Hippocampal formation (tissue), 2 donors: ENCODE measurements at places on chromosomes 11 and 22.

DNA sequence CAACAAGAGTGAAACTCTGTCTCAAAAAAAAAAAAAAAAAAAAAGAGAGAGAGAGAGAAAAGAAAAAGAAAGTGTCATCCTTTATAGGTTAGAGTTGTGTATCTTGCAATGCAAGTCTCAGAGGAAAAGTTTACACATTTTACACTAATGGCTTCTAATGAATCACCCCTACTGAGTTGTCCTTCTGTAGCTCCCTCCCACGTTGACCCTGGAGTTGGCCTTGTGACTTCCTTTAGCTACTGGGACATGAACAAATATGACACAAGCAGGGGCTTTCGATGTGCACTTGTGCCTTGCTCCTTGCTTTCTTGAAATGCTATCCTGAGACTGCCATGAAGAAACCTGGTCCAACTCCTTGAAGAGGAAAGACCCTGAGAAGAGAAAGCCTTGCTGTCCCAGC, 2.4 kb upstream of the SMCO4 start:
- DNase-seq, result no peak

DNA sequence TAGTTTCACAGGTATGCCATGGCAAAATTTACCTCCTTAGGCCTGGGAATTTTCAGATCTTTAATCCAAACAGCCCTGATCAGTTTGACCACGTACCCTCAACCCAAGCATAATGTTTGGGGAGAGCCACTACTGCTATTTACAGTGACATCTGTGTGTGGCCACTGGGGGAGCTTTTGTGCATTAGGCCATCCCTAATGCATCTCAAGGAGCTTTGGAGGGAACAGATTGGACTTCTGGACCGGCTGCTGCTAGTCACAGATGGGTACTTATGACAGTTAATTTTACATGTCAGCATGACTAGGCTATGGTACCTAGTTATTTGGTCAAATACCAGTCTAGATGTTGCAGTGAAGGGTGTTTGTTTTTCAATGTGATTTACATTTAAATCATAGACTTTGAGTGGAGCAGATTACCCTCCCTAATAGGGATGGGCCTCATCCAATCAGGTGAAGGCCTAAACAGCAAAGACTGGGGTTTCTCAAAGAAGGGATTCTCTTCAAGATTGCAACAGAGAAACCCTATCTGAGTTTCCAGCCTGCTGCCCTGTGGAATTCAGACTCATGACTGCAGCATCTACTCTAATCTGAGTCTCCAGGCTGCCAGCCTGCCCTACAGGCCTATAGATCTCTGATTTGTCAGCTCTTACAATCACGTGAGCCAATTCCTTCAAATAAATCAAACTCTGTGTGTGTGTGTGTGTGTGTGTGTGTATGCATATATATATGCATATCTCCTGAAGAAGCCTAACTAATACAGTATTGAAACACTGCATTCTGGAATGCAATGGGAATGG, 38.0 kb upstream of the GALNT18 start:
- no peak for DNase-seq

GRCh38 chr11:17486646-17487045, 10.0 kb upstream of the ABCC8 start:
- no peak for DNase-seq

DNA sequence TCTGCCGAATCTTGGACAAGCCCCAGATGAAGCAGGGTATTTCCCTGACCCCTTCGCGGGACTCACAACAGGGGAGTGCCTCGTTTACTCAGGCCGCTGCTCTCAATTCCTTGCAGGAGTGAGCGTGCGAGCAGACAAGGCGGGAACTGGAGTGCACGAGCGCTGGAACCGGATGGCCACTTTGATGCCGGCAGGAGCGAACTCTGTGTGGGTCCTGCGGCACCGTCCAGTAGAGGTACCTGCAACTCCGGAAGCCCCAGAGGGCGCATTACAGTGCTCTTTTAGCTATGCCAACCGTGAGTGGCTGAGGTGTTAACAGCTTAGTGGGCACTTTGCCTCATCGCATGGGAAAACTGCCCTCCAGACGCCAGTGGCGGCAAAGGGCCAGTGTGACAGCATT, 182.3 kb upstream of the ANO3 start:
- no peak for DNase-seq

DNA sequence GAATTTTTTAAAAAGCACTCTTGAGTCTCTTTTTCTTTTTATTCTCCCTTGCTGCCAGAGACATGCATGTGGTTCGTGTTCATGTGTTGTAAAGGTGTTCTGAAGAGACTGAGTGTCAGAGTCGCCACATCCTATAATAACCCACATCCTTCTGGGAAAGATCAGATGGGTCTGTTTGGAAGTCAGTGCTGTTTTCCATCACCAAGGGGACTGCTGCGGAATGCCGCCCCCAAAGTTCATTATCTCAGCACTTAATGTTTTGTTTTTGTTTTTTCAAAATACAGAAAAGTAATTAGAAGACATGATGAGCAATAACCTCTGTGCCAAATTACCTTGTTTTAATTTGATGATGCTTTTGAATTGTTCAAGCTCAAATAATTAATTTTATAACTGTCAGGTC, 56.9 kb upstream of the EIF3M start:
- DNase-seq, result no peak

DNA sequence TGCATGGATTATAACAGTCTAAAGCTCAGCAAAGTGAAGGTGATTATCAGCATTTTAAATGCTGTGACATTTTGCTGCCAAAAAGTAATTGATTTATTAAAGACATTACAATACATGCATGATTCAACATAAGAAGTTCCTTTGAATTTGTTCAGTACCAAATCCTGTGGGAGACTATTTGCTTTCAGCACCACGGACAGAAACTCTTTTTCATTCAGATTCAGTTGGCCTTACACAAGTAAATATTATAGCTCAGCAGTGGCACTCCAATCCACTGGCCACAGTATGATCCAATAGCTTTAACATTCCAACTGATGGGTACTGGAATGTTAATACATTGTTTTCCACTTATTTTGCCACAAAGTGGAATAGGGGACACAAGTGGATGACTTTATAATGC, 806.7 kb downstream of the NTM start:
- DNase-seq, result no peak

- no peak for DNase-seq
Observed at GRCh38 chr11:75152651-75153427, 1.9 kb downstream of the SLCO2B1 start.

- DNase-seq, result no peak
Observed at GRCh38 chr11:61004761-61005181, 33.3 kb downstream of the CD6 start.

DNA sequence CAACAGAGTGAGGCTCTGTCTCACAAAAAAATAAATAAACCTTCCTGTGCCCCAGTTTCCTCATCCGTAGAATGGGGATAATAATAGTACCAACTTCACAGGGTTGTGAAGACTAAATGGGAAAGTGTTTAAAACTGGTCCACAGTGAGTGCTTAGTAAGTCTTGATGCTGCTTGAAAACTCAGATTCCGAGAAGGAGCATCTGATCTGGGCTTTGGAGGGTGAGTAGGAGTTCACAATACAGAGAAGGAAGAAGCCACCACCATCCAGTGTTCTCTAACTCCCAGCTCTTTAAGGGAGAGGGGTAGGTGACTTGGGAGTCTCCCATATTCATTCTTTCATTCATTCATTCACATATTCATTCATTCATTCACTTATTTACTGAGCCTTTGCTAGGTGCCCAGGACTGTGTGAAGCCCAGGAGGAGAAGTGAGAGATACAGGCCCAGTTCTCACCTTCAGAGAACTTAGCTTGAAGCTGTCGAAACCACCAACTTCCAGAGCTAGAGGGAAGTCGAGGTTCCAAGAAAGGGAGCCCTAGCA, 17.7 kb downstream of the CYTH4 start:
- no peak for DNase-seq

DNA sequence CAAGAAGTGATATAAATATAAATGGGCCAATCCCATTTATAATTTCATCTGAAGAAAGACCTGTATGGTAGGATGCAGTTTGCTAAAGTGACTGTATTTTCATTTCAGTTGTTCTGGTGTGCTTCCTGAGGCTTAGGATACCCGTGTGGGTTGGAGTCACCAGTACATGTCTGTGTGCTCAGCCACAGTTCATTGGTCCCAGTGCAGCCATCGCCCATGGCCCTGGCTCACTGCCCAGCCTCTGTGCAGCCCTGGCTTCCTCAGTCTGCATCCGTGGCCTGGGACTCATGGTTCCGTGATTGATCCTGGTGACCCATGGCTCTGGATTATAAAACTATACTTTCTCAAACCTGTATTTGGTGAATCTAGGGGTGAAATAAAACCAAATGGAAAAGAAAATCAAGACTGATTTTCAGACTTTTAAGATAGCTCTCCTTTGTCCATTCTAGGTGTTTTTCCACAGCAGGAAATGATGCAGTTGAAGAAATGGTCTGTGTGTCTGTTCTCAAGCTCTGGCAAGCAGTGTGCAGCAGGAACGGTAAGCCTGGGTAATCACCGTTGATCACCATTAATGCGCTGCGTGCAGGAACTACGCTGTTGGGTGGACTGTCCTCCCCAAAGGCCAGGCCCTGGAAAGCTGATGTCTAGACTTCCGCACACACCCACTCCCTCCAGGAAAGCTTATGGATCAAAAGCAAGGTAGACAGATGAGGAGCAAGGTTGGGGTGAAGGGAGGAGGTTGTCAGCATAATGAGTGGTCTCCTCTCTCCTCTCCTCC, 27.2 kb downstream of the TTC12 start:
- no peak for DNase-seq

DNA sequence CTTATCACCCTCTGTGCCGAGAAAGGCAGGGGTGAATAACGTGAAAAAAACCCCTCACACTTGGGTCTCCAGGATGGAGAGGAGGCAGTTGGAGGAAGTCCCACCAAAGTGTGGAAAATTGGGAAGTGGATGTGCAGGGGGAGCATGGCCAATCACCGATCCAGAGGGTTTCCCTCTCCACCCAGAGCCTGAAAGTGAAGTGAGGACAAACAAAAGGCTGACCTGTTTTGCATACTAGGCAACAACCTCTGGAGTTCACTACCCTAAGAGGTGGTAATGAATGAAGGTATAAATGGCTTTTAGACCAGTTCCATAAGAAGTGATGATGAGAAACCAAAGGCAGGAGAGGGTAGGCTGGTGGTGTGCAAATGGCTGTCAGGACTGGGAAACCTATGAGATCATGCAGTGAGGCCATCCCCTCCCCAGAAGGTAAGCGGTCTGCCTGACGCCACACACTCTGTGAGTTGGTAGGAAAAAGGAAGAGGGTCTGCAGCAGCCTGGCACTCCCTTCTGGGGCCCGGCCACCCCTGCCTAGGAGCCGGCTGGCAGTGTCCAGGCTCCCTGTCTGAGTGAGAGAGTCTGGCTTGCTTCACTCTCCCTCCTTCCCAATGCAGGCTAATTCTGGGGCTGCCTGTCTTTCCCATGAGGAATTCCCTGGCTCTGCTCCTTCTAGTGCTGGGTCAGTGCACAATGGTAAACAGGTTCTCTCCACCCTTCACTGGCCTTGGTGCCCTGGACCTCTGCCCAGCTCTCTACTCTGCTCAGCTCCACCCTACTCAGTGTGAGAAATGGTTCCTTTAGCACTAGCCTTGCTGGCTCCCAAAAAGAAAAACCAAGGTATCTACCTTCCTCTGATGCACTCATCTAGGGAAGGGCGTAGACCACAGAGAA, 15.6 kb downstream of the TBC1D10A start:
- DNase-seq, result peak; percentile 17

DNA sequence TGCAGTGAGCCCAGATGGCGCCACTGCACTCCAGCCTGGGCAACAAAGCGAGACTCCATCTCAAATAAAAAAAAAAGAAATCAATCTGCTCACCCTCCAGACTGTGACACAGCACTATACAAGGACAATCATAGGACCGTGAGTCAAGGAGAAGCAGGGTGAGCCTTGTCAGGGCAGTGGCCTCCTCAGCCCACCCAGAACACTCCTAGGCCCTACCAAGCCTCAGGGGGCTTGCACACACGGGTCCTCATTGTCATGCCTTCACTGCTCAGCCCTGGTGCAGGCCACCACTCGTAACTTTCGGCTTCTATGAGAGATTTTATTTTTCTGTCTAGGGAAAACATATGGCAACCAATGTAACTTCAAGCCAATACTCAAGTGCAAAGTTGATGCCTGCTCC, 35.8 kb downstream of the DGCR2 start:
- DNase-seq, result no peak

DNA sequence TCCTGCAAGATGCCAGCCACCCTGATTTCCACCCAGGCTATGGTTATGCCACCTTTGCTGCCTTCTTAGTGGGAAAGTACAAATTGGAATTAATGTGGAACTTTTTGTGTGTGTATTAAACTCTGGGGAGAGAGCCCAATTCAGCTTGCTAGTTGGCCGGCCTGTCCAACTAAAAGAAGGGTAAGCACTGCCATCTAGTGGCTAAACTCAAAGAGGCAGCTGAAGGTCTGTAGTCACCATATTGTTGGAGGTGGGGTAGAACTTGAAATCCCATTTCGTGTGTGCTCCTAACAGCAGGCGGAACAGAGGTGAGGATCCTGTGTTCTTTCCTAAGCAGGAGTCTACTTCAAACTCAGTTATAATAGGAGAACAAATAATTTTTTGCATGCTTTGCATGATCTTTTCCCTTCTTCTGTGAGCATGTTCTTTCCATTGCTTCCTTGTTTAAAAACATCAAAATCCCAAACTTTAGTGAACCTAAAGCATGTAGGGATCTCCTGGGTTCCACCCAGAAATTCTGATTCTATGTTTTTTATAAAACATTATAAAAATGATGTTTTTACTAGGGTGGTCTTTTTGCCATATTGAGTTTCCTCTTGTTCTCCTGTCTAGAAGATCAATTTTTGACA, 138.8 kb upstream of the SORL1-AS1 start:
- DNase-seq, result peak; percentile 63

DNA sequence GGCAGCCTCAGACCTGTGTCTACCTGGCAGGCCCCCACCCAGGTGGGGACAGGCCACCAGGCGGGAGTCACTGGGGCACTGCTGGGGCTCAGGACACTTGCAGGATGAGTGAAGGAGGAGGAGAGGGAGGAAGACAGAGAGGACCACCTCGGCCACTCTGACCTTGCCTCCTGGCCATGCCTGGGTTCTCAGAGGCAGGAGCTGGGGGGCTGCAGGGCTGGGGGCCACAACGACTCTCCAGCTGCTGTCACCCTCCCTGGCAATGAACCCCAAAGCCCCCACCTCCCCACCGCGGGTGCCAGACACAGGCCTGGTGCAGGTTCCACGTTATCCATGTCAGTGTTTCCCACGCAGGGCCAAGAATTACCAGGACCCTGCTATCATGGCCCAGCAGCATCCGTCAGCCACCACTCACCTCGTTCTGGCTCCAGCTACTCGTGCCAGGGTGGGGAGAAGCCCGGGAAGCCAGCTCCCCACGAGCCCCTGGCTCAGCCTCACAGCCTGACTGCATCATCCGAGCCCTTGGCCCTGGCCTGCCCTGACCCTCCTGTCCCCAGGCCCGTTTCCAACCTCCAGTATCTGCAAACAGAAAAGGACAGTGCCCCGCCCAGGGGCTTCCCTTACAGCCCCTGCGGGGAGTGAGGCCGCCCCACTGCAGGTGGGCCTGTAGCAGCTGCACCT, 62.4 kb downstream of the BRD1 start:
- DNase-seq, result no peak

DNA sequence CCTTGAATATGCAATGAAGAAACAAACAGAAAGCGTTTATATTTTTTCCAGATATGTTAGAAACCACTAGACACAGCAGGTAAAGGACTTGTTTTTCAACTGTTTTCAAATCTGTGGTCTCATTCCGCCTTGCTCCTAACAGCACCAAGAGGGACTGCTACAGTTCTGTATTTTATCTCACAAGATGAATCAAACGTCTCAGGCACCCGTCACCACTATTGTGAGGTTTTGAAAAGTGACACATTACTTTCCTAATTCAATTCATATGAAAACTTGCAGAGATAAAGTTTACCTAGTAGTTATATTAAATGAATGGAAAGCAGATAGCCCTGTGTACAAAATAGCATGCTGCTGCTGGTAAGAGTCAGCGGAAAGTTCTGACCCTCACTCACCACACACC, 386.3 kb downstream of the ETS1 start:
- no peak for DNase-seq

GRCh38 chr22:32204856-32205722, at the start of gene RFPL2:
Gene RFPL2, minus strand, starts transcription at chr22:32205073. Its CDS starts 2,622 bp downstream, at chr22:32202451.
- peak; percentile 20 for DNase-seq
